Fibroblast of skin of right biceps (primary cell): ENCODE measurements at places on chromosomes 7 and 10.

- no peak for DNase-seq
Measured at GRCh38 chr10:22381262-22381661, 36.0 kb downstream of the SPAG6 start.

GRCh38 chr7:130877236-130877990 is 143.4 kb upstream of the KLF14 start:
- DNase-seq = no peak

DNA sequence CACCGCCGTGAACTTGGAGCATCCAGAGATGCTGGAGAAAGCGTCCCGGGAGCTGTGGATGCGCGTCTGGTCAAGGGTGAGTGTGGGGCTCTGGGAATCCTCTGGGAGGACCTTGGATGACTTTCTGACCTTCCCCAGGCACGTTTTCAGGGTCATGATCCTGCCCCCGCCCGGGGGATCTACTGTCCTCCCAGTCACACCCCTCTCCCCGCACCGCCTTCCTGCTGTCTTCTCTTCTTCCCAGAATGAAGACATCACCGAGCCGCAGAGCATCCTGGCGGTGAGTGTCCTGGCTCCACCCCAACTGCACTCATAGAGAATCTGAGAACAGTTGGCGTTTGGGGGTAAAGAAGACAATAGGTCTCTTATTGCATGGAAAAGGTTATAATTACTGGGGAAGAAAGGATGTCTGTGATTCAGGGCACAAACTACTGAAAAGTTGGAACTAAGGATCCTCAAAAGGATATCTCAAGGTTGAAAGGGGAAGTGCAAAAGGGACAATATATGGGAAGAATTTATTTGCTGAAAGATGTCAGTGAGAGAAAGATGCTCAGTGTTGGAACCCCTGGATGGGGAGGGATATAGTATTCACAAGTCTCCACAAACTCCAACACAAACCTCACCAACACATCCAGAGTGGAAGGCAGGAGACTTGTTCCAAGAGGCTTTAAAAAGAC is 1.9 kb downstream of the GSTK1 start:
- DNase-seq = no peak

DNA sequence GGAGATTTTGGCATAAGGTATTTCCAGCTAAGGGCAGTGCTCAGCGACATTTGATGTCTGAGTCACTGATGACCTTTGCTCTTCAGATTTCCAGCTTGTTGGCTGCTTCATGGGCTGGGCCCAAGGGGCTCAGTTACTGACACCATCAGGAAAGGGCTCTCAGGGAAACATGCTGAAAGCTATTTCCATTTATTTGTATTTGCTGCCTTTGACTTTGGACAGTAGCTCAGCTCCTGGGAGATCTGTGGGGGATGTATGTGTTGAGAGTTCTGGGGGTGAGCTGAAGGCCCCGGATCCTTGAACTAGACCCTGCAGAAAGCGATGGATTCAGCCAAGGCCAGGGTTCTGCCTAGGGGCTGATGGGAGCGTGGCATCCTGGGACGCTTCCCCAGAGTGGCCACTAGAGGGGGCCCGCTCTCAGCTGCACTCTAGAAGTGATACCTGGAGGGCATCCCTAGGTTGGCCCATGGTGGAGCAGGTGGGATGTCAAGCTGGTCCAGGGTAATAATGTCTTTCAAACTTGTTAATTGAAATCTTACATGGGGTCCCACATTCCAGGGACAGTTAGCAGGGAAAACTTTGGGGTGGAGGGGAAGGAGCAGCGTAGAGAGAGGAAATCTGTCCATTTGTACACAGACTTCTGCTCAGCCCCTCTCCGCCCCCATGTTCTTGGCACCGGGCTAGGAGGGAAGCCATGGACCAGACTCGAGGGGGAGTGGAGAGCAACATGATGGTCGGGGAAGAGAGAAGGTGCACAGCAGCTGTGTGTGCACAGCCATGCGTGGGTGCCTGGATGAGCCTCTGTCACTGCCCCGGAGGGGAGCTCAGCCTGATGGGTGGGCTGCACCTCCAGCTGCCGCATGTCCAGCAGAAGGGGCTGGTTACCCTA is 3.0 kb upstream of the BTBD16 start:
- peak; percentile 27 for DNase-seq

DNA sequence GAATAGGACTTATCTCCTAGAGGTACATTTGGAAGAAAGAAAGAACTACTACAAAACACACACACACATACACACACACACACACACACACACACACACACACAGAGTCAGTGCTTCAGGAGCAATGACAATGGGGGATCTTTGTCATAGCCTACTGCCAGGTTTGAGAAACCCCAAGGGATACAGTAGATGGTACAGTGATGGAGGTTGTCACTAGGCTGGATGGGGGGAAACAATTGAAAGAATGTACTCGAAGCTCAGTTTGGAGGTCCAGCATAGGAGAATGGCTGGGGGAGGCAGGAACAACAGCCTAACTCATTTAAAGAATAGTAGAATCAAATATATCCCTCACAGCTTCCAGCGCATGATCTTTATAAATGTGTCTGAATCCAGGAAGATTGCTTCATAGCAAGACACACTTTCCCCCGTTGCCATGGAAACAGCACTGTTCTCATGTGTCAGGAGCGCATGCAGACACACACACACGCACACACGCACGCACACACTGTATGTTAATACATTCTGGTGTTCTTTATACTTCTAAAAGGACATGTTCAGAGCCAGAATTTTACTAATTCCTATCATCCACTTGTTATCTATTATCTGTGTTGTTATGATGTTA is 32.6 kb upstream of the ZNRF2 start:
- DNase-seq = peak; percentile 12

- no peak for DNase-seq
Measured at GRCh38 chr10:62853710-62854109, 37.5 kb upstream of the EGR2 start.
